Mucosa of gallbladder (tissue), 1 donor: ENCODE measurements at places on chromosomes 12 and 14. TPM values are rescaled to one million over a fixed set of nuclear protein-coding genes. Genes with fewer than 3 reads are reported as not detected.

LRR1 gene
- 7.0 TPM for total RNA-seq

DNA sequence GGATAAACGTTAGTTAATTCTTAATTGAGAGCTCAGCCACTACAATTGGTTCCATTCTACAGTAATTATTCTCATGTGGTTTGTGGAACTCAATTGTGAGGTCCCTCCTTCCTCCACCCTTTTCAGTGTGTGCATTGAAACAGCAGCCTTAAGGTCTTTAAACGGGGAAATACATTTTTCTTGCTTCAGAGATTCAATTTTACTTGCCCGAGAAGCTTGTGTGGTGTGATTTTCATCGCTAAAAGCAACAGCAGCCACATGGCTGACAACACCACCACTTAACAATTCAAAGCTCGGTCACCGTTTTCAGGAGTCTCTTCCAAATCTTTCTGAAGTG, 733 bp upstream of the PPFIBP1 start:
- DNase-seq, result no peak

DNA sequence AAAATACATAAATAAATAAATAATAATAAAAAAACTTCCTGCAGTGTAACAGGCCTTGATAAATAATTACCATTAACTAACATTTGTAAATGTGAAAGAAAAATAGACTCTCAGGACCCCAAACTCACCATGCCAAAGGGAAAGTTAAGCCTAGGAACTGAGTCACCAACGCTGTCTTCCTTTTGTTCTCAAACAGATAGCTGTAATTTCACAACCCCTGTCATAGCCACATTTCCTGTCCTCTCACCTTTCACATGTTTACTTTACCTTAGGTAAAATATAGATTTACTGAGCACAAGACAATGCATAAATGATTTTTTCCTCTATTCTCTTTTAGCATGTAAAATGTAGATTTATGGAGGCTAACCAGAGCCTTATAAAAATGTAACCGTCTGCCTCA, 35.9 kb upstream of the CHST11 start:
- DNase-seq, result no peak

DNA sequence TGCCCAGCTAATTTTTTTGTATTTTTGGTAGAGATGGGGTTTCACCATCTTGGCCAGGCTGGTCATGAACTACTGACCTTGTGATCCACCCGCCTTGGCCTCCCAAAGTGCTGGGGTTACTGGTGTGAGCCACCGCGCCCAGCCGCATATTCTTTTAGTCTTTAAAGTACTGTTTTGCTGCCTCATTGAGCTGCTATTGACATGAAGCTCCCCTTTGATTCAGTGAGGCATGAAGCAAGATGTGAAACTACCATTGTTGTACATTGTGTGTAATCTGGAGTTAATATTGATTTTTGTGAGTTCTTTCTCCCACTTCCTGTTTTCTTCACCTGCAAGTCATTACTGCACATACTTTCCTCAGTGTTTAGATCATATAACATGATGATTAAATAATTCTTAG, 80.8 kb downstream of the MNAT1 start:
- DNase-seq, result no peak
